ENCODE measurements at places on chromosomes 7 and 10. TPM values are rescaled to one million over a fixed set of nuclear protein-coding genes. Genes with fewer than 3 reads are reported as not detected.

DNA sequence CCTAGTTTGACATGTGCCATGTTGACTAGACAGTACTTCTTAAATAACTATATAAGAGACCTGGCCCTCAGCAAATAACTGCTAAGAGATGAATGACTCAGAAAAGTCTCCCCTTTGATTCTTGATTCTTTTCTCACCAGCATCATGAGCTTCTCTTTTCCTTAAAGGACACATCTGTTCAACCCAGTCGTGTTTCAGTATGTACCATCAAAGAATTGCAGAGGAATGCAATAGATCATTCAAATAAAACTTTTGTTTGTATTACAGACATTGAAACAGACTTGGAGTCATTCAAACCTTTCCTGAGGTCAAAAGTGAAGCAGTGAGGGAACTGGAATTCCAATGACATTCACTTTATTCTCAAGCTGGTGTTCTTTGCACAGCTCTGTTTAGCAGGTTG, 598.3 kb upstream of the GHITM start:
- H3K27me3 ChIP-seq: peaks cover 4% of the 10 kb centered on the region
- peaks cover 11% of the 10 kb centered on the region for H3K36me3 ChIP-seq
- H3K4me1 ChIP-seq: peaks cover 47% of the 10 kb centered on the region
- no peak for DNase-seq

DNA sequence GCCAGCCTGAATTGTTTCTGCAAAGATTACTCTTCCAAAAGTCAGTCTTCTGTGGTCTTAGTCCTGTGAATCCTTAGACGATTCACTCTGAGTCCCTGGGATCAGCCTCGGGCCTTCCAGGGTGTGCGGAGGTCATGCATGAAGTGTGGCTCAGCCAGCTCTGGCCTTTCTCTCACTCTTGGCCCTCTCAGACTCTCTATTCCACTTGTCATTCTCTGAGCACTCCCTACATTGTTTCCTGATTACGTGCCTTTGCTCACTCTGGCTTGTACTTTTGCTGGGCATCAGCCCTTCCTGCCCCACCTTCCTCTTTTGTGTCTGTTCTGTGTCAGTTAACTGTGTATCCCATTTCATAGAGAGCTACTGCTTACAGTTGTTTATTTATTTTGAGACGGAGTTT, 36.0 kb downstream of the CCNY start:
- no peak overlapping the region for H3K4me3 ChIP-seq
- H3K4me1 ChIP-seq: peaks cover 53% of the 10 kb centered on the region
- no peaks in the 10 kb centered on the region for H3K36me3 ChIP-seq
- H3K27ac ChIP-seq: no peak overlapping the region
- H3K27me3 ChIP-seq: peaks cover 2% of the 10 kb centered on the region

GRCh38 chr7:24356718-24357386, 72.9 kb downstream of the NPY start:
- H3K4me3 ChIP-seq: no peak overlapping the region
- peaks cover 11% of the 10 kb centered on the region for H3K4me1 ChIP-seq
- no peak overlapping the region for H3K27ac ChIP-seq
- H3K27me3 ChIP-seq: peaks cover 3% of the 10 kb centered on the region
- H3K36me3 ChIP-seq: peaks cover 18% of the 10 kb centered on the region

DNA sequence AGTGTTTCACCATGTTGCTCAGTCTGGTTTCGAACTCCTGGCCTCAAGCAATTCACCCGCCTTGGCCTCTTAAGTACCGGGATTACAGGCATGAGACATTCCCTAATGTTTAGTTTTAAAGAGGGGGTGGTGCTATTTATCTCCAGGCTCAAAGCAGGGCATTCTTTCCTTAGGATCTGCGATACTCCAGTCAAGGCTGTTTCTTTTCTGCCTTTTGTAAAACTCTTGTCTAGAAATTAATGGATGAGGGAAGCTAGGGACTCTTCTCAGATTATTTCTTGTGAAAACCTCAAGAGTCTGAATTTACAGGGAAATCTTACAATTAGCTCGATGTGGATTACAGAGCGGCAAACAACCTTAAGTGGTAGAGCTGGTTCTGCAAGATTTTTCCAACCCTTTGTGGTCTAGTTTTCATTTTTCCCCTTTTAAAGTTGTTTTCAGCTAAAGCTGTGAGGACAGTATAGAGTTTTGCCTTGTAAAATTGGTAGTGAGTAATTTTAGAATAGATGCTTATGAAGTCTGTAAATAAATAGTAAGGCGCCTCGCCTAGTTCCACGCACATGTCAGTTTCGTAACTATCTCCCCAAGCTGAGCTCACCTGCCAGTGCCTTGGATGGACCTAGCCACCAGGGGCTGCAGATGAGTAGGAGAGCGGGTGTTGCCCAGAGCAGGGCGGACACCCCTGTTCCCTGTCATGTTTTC, 53.1 kb downstream of the CUX1 start:
- H3K27ac ChIP-seq: peak overlapping the region; percentile 11
- H3K36me3 ChIP-seq: no peaks in the 10 kb centered on the region
- H3K4me1 ChIP-seq: peaks cover 26% of the 10 kb centered on the region
- no peak overlapping the region for H3K4me3 ChIP-seq
- no peak for DNase-seq
- H3K27me3 ChIP-seq: peaks cover 1% of the 10 kb centered on the region

GRCh38 chr7:108824840-108825580, 255.3 kb downstream of the DNAJB9 start:
- no peak overlapping the region for H3K27ac ChIP-seq
- H3K4me1 ChIP-seq: no peaks in the 10 kb centered on the region
- no peaks in the 10 kb centered on the region for H3K27me3 ChIP-seq
- H3K36me3 ChIP-seq: no peaks in the 10 kb centered on the region

MYH16 gene
- total RNA-seq: not detected

ZNF425 gene
- total RNA-seq: 6.5 TPM

All from glutamatergic neuron (in vitro differentiated cells).